ENCODE measurements at places on chromosomes 4 and X.

- no peak for DNase-seq
Observed at GRCh38 chr4:48596336-48596735, 106.3 kb downstream of the ZAR1 start.

DNA sequence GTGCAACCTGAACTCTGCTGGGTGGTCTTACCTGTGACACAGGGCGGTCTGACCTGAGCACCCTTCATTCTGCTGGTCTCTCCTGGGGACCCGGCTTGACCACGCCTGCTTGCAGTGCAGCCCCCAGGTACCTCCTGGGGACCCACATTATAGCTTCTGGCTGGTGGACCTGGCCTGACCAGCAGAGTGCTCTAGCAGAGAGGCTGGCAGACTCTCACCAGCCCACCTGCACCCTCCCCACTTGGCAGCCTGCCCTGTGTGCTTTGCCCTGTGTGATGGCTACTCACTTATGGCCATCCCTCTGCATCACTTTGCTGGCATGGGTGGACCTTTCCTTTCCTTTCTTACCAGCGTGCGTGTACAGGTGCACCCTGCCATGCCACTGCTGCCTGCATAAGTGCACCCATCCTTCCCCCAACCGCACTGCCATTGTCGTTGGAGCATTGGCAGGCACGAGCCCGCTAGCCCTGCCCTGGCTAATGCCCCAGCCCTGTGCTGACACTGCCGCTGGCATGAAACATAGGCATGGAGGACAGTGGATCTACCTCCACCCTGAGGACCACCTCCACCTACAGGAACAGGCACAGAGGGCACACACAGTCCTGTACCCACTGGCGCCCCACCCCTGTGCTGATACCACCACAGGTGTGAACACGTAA, 21.5 kb upstream of the H2AZ1 start:
- no peak for DNase-seq

- DNase-seq = no peak
Observed at GRCh38 chr4:145589916-145590702, 29.1 kb upstream of the MMAA start.

DNA sequence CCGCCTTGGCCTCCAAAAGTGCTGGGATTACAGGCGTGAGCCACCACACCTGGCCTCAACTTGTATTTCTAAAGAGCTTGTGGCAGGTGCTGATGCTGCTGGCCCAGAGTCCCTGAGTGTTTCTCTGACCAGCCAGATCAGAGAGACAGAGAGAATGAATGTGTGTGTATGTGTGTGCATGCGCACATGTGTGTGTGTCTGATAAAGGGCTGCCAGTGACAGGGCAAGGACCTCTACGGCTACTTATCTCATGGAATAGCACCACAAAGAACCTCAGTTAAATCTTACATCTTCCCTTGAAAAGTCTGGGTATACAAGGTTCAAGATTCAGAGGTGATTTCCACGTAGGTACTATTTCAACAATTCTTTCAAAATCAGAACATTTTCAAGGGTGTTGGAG, 86.0 kb downstream of the SCD5 start:
- DNase-seq = no peak

DNA sequence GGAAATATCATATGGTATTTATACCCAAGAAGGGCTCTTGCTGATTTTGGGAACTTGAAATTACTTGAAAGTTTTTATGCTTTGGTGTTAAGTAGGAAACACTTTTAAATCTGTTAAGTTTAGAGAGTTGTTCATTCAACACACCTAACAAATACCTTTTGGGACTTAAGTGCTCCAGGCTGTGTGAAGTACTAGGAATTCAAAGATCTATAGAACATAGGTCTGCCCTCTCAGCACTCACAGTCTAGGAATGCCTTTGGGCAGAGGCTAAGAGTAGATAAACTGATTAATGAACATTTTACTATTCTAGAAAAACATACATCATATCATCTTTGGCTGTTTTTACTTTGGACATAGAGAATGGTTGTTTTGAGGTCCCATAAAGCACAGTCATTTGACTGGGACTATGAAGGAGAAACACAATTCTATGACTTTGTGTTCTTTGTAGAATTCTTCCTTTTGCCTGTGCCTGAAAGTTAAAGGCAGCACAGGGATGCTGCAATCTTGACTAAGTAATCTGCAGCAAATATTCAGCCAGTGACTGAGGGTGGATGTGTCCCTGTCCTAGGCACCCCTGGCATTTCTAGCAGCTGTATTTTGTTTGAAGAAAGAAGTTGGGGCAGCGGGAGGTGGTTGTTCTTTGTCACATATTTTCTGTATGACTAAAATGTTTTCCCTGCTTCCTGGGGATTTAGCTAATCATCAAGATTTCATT, 8.3 kb downstream of the BMP3 start:
- DNase-seq = no peak

- no peak for DNase-seq
Observed at GRCh38 chr4:123298801-123299200, 97.8 kb upstream of the SPRY1 start.

DNA sequence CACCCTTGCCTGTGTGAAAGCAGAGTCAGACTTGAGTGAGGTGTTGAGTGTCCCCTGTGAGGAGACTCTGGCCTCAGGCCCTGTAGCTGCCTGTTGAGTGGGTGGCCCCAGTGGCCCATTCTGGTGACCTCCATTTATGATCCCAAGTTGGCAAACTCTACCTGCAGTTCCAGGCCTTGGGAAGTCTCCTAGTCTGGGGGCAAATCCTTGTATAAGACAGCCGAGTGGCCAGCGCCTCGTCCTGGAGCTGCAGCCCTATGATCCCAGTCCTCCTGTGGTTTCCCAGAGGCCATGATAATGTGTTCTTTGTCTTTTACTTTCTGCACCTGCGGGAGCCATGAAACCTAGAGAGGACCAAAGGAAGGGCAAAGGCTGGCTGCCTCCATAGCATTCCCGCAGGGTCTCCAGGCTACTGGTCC, 58.7 kb downstream of the NBDY start:
- no peak for DNase-seq

GRCh38 chr4:139655116-139655515, 10.5 kb upstream of the MGST2 start:
- DNase-seq = no peak

DNA sequence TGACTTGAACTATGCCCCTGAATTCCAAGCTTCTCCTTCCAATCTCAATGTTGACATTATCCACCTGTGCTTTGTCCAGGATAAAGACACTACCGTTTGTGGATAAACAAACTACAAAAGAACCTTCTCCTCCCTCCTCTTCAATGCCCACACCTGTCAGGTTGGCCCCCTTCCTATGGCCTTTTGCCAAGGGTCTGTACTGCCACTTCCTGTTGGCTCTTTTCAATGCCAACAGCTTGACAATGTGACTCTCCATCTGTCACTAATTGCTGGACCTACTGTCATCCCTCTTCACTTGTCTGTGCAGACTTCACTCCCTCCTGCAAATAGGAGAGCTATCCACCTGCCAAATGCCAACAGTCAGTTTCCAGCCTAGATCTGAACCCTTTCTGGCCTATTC, 35.8 kb upstream of the MID1 start:
- DNase-seq = no peak

GRCh38 chr4:6618386-6619115, 21.9 kb upstream of the MRFAP1 start:
- no peak for DNase-seq

- DNase-seq = no peak
Observed at GRCh38 chrX:43121637-43122036, 343.7 kb upstream of the PPP1R2C start.

GRCh38 chrX:39823424-39823823, 274.3 kb downstream of the BCOR start:
- DNase-seq = no peak

- no peak for DNase-seq
Observed at GRCh38 chrX:91331476-91331875, 103.2 kb upstream of the PABPC5 start.

DNA sequence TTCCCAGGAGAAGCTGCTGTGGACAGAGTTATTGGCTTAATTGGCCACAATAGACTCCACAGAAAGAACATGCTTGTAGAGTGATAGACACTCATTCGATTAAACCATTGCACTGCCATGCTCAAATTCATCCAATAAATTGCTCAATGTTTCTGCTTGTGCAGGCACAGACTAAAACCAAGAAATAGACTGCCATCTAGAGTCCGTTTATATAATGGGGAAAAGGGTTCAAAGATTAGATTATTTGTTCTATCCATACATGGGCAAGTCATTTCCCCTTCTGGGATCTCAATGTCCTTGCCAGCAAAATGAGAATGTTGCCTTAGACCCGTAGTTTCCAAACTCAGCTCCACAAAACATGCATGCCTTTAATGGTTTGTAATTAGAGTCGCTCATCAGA, 8.7 kb downstream of the SMIM10 start:
- DNase-seq = peak; percentile 13

GRCh38 chr4:93891244-93891643, 62.7 kb downstream of the ATOH1 start:
- DNase-seq = no peak

- DNase-seq = no peak
Observed at GRCh38 chr4:126269106-126269505, 954.4 kb downstream of the FAT4 start.

GRCh38 chr4:122131562-122132157, 20.5 kb upstream of the BLTP1 start:
- DNase-seq = no peak

DNA sequence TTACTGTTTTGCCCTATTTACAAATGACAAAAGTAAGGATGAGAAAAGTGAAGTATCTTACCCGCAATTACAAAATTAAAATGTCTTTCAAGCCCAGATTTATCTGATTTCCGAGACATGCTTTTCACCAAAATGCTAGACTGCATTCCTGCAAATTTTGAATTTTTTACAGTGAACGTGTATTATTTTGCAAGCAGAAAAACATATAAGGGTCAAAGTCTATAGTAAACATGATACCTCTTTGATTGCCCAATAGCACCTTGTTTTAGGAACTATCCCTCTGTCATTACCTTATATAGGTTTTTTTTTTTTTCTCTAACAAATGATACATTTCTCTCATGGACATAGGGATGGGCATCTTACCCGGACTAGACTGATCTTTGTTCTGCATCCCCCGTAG, 134.2 kb upstream of the RAP2C start:
- no peak for DNase-seq

GRCh38 chr4:183349673-183350072, 27.4 kb upstream of the CLDN24 start:
- no peak for DNase-seq

GRCh38 chrX:15714529-15714928, 23.5 kb upstream of the CA5B start:
- DNase-seq = no peak

GRCh38 chr4:76622126-76622525, 187.1 kb downstream of the SHROOM3 start:
- no peak for DNase-seq

DNA sequence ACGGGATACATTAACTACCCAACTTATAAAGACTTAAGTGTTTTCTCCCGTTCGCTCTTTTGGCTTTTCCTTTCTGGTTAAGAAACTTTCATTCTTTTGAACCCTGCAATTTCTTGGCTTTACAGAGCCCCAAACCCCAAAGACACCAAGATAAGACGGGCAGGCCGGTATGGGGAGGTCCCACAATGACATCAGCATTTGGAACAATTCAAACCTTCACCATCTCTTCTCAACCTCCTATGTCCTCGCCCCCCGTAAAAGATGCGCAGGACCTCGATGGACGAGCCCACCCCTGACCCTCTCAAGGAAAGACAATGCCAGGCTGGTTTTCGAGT, 999 bp downstream of the ZNF518B start:
- DNase-seq = no peak

DNA sequence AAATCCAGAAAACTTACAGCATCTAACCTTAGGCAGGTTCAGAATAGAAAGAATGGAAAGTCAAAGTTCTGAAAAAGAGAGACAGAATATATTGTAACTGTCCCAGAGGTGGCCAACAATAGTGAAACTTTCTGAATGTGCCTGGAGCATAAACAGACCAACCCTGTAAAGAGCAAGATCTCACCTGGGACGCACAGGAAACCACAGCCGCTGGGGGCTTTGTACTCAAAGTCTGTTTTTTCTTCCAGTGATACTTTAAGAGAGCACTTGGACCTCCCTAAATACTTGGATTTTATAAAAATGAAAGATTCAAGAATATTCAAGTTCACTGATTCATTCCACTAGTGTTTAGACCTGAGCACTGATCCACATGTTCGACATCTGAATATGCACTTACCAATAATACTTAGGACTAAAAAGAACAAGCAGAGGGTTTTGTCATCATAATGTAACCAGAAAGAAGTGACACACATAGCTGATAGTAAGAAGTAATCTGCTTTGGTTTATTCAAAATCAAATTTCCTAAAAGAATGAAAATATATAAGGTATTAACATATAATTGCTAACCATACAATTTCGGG, 35.3 kb downstream of the ARAP2 start:
- DNase-seq = no peak

DNA sequence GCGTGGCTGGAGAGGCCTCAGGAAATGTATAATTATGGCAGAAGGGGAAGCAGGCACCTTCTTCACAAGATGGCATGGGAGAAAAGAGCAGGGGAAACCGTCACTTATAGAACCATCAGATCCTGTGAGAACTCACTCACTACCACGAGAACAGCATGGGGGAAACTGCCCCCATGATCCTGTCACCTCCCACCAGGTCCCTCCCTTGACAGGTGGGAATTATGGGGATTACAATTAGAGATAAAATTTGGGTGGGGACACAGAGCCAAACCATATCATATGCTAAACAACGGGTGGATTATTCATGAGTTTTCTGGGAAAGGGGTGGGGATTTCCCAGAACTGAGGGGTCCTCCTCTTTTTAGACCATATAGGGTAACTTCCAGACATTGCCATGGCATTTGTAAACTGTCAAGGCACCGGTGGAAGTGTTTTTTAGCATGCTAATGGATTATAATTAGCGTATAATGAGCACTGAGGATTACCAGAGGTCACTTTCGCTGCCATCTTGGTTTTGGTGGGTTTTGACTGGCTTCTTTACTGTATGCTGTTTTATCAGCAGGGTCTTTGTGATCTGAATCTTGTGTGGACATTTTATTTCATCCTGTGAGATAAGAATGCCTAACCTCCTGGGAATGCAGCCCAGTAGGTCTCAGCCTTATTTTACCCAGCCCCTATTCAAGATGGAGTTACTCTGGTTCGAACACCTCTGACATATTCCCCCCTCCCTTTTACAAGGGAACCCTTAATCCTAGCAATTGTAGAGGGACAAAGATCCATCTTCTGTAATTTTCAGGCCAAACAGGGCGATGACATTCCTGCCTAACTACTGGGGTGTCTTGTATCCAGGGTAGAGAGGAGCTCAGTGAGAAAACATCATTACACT, 27.6 kb upstream of the ZNF81 start:
- DNase-seq = no peak

- no peak for DNase-seq
Observed at GRCh38 chrX:51463322-51463721, 33.1 kb downstream of the NUDT11 start.

GRCh38 chr4:68070302-68070701, 59.4 kb downstream of the TMPRSS11F start:
- no peak for DNase-seq

All from muscle of arm (tissue), 14 donors.